ENCODE measurements at places on chromosomes 2 and 18.

DNA sequence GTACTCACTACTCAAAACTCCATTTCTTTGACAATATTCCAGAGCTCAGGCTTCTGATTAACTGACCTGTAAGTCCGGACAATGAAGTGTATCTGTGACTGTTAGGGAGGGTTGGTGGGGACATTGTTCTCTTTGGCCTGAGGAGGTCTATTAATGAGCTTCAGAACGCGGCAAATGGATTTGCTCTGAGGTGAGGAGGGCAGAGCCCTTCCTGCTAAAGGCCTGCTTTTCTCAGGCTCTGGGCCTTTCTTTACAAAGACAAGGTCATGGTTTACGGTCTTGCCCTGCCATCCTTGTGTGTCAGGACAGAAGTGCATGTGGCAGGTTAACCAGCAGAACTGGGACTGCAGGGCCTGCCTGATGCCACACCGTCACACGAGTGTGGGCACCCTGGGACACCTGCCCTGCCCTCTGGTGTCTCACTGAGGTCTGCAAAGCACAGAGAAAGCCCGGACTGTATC, 7.2 kb downstream of the ALKAL2 start:
- no peak for DNase-seq

GRCh38 chr2:7438855-7439254, 521.6 kb downstream of the RNF144A start:
- no peak for DNase-seq

DNA sequence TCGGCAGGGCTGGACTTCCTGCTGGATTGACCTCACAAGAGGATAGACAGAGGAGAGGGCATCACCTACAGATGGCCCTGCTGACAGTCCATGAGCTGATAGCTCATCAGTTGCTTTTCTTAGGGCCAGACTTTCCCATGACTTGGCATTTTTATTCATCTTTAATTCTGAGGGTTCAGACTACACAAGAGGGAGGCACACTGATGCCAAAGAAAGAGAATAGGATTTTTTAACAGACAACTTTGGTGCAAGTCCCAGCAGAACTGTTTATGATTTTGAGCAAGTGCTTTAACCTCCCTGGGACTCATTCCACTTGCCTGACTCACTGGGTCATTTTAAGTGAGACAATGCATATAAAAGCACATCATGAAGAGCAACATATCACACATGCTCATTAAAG, 299.2 kb downstream of the INSIG2 start:
- DNase-seq = no peak

DNA sequence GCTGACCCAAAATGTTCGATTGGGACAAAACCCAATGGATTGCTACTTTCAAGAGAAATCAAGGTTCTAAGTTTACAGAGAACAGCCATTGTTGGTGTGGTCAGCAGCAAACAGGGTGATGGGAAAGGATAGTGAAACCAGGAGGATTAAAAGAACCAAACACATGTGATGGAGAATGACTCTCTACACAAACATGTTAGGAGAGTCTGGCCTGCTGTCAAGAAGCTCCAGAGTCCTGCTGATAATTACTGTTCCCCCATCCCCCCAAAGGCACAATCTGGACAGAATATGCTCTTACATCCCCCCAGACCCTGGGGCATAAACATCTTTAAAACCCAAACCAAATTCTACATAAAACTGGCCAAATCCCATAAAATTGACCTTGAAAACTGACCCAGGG, 32.0 kb upstream of the ACYP2 start:
- no peak for DNase-seq

- no peak for DNase-seq
Observed at GRCh38 chr2:56613254-56613653, 429.5 kb downstream of the CCDC85A start.

- no peak for DNase-seq
Observed at GRCh38 chr2:111118481-111118980, 2.2 kb upstream of the BCL2L11 start.

DNA sequence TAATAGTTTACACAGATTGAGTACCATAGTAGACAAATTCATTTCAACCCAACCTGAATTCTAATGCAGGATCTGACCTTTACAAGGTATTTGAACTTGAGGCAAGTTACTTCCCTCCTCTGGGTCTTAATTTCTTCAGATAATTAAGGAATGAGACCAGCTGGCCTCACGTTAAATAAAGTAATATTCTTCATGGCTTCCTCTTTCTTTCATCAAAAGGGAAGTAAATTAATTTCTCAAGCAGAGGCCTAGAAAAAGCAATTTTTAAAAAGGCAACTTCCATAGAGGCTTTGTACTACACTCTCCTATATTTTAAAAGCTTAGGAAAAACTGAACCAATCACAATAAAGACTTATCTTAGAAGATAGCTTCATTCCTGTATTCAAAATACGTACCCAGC, 109.2 kb downstream of the EXOC6B start:
- DNase-seq = peak; percentile 29

GRCh38 chr18:59249199-59249774, 24.0 kb downstream of the RAX start:
- peak; percentile 68 for DNase-seq

- DNase-seq = no peak
Observed at GRCh38 chr2:235619544-235619943, 125.7 kb downstream of the AGAP1 start.

DNA sequence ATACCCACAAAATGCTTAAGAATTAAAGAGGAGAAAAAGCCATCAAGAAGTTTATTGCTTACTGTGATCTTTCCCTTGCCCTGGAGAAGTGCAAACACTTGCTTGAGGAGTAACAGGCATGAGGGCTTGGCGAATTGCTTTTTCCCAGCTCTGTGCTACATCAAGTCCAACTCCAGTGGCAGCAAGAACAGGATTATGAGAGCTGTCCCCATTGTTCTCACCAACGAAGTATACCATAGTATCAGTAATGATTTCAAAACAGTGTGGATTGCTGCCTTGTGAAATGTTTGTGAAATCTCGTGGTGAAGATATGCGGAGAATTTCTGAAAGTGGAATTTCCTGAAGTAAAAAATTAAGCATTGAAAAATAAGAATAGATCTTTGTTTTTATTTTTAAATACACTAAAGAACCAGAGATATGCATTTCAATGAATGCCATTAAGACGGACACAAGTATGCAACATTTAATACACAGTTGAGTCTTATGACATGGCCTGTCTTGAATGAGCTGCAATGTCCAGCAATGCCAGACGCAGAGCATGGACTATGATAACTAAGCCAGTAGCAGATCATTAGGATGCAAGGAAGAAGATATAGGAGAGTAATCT, 43.0 kb downstream of the NDUFAF7 start:
- no peak for DNase-seq

DNA sequence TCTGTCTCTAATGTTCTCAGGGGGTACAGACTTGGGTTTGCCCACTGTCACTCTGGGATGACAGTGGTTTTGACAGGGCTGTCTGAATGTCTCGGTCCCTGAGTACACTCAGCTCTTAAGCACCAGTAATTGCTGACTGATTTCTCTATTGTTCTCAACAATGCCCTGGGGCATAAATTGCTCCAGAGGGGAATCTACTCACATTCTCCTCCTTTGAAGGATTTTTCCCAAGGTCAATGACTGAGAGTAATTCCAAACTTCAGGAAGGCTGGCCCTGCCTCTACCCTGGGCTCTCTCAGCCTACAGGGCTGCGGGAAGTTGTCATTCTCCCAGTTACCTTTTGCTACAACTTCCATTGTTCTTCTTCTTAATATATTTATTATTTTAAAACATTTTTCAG, 36.5 kb downstream of the MC2R start:
- DNase-seq = no peak

- no peak for DNase-seq
Observed at GRCh38 chr2:101356521-101356920, 30.8 kb downstream of the CREG2 start.

DNA sequence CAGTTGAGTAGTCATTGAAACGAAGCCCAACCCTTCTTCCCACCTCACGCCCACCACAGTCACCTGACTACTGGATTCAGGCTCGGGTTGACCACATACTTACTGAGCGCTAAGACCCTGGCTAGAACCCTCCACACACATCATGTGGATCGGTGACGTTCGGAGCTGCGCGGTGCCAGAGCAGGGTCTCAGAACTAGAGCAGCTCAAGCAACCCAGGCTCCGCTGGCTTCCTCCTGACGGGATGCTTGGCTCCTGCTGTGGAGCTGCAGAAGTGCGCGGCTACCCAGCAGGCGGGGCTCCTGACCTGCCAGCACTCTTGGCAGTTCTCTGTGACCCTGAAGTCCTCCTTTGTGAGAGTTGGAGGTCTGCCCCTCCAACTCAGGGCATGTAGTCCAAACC, 90.6 kb upstream of the MBOAT2 start:
- DNase-seq = no peak

- no peak for DNase-seq
Observed at GRCh38 chr2:103007086-103007485, 245.3 kb downstream of the TMEM182 start.

DNA sequence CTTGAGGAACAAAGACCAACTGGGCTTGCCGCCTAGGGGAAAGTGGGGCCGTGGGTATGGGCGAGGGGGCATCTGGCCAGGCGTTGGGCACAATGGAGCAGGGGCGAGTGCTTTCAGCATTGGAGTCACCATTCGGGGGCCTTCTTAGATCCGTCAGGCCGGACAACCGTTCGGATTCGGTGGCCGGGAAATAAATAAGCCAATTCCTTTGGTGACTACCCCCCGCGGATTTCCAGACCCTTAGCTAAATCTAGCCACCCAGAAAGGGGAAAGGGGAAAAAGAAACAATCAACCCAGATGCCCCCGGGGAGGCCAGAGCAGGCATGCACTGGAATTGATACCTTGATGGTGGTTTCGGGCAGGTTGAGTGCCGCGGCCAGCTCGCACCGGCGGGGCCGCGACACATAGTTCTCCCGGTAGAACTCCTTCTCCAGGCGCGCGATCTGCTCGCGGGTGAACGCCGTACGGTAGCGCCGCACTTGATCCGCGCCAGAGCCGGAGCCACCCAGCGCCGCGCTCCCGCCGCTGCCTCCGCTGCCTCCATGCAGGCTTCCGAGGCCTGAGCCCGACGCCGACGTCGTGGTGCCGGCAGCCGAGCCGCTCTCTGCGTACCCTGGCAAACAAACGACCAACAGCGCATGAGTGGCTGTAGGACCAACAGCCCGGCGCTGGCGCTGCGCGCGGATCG, 1.8 kb downstream of the EVX2 start:
- no peak for DNase-seq

DNA sequence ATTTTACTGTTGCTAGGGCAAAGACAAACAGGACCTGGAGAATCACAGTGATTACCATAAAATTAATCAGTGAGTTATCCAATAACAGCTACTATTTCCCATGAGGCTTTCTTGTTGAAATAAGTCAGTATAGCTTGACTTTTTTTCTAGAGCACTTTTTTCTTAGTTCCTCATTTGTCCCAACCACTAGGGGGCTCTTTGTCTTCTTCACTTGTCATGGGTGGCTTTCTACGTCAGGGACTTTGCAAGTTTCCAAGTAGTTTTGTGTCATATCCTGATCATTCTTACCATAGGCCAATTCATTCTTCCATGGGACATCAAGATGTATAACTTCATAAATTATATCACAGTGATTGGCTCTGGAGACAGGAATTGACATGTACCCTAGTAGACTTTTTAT, 1019.6 kb upstream of the PIK3C3 start:
- peak; percentile 74 for DNase-seq

- DNase-seq = peak; percentile 37
Observed at GRCh38 chr18:9055185-9055584, 47.3 kb upstream of the NDUFV2 start.

DNA sequence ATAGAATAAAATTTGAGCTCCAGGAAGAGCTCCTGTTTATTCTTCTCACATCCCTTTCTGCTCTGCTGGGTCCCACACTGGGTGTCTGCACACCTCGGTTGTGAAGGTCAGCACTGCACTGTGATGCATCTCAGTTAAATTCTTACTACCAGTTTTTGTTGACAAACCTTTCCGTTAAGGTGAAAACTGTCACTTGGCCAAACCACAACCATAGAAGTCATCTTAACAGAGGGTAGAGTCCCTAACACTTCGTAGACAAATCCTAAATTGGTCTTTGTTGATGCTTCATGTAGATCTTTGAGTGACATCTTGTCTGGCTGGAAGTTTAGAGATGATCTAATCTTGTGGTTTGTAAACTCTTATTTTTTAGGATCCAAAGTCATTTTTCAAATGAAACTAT, 167.4 kb upstream of the MAP3K20 start:
- DNase-seq = no peak

GRCh38 chr2:59032499-59032898, 791.4 kb upstream of the FANCL start:
- DNase-seq = no peak

DNA sequence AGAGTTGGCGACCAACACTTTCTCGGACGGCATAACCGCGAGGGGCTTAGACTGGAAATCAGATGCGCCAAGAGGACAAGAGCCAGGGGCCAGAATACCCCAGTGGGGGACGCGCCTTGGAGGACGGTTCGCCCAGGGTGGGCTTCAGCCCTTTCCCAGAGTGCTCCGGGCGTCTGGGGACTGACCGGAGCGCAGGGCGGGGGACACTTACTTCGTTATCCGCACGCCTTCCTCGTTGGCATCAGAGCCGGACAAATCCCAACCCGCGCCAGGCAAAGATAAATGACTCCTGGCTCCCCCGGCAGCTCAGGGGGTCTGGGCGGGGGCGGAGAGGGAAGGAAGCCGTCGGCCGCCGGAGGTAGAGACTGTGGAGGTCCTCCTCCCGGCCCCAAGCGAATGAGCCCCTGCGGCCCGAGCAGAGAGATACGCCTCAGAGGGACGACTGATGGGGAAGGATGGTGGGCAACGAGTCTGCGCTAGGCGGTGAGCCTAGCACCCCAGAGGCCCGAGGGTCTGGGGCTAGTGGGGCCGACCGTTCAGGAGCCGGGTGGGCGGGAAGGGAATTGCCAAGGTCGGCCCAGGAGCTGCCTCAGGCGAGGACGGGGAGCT, 4.7 kb upstream of the SATB2 start:
- DNase-seq = no peak

GRCh38 chr2:218645126-218645525, 14.3 kb downstream of the ZNF142 start:
- no peak for DNase-seq

DNA sequence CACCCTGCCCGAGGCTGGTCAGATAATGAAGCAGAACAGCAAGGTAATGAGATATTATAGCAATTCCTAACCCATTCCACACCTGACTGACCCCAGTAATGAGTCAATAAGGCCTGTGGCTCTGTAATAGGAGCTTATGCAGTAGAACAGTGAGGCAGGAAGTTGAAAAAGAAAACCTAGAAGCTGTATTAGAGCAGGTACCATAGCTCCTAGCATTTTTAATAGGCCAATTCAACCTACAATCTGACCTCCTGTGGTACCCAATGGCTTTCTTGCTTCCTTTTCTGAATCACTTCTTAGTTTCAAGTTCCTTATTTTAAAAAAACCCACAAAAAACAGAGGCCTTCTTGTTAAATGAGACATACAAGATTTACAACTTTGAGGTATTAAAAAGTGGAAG, 43.6 kb upstream of the MAP2 start:
- no peak for DNase-seq

Data from Kasumi-1 (cell line).